ENCODE measurements at places on chromosomes 2 and 18.
A peak's percentile ranks its signal among the peaks of the same experiment; 100 is the strongest.

DNA sequence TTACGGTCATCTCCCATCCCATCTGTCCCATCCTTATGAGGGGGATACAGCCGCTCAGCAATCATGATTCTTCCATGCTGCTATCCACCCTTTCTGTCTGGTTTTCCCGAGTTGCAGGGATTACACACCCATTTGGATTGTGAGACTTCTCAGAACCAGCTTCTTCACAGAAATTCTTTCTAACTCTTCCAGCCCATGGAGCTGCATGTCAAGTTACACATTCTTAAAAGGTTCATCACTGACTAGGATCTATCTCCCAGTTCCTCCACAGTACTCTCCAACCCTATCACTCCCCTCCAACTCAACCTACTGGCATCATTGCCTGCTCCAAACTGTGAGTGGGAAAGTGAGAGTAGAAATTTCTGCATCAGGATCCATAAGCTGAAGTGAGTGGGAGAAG lies 558.2 kb upstream of the TNP1 start:
- no peak for DNase-seq

GRCh38 chr2:134453973-134454372 lies 200.1 kb downstream of the MGAT5 start:
- no peak for DNase-seq

- peak; percentile 35 for DNase-seq
Observed at GRCh38 chr2:121018136-121019061, 266.6 kb downstream of the TFCP2L1 start.

DNA sequence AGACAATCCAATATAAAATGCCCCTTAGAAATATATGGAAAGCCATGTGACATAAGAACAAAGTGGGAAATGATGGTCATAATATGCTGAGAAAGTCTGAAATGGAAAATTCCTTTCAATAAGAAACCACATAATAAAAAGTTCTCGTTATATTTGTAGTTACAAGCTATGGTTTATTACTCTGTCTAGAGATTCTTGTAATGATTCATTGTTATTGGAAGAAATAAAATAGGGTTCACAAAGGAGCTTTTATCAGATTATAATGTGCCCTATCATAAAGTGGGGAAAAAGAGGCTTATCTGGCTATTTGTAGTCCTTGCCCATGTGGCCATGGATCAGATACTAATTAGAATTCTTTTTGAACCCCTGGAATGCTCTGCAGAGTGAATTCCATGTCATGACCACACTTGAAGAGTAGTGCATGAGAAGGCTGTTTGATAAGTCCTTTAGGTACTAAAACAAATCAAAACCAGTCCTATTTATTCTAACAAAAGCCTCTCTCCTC lies 420.7 kb upstream of the NRP2 start:
- DNase-seq: no peak

GRCh38 chr2:237575869-237576862 lies 9.8 kb downstream of the PRLH start:
- DNase-seq: no peak

- peak; percentile 53 for DNase-seq
Observed at GRCh38 chr2:102251042-102251848, 60.1 kb upstream of the IL1RL1 start.

DNA sequence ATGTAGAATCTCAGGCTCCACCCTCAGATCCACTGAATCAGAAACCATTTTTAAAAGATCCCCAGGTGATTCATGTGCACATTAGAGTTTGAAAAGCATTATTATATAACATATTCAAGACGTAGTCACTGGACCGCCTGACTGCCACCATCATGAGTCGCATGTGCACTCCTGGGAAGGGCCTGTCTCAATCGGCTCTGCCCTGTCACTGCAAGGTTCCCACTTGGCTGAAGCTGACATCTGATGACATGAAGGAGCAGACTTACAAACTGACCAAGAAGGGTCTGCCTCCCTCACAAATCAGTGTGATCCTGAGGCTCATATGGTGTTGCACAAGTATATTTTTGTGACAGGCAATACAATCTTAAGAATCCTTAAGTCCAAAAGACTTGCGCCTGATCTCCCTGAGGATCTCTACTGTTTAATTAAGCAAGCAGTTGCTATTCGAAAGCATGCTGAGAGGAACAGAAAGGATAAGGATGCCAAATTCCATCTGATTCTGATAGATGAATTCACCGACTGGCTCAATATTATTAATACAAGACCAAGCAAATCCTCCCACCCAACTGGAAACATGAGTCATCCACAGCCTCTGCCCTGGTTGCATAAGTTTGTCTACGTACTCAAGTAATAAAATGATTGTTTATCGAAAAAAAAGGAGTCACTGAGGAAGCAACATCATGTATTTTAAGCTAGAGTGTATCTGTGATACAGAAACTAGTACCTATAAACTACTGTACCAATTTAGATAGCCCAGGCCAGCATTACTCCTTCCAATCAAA lies 26.2 kb downstream of the ATAD2B start:
- DNase-seq: peak; percentile 89

DNA sequence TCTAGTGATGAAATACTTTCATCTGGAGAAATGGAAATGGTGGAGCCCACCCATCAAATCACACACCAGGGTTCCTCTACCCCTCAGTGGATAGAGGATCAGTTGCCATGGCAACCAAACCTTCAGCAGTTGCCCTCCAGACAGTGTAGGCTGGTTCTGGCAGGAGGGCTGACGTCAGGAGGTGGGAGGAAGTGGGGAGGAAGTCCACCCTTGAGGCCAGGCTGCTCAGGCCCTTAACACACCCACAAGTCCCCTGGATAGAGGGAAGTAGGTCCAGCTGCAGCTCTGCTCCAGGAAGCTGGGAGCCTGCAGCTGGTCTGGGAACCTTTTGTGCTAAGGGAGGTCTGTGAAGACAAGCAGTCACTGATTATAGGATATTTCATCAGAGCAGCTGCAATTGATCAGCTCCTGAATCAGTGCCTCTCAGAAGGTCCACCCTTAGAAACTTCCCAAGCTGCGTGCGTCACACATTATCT lies 186.6 kb downstream of the MTX2 start:
- DNase-seq: peak; percentile 88

DNA sequence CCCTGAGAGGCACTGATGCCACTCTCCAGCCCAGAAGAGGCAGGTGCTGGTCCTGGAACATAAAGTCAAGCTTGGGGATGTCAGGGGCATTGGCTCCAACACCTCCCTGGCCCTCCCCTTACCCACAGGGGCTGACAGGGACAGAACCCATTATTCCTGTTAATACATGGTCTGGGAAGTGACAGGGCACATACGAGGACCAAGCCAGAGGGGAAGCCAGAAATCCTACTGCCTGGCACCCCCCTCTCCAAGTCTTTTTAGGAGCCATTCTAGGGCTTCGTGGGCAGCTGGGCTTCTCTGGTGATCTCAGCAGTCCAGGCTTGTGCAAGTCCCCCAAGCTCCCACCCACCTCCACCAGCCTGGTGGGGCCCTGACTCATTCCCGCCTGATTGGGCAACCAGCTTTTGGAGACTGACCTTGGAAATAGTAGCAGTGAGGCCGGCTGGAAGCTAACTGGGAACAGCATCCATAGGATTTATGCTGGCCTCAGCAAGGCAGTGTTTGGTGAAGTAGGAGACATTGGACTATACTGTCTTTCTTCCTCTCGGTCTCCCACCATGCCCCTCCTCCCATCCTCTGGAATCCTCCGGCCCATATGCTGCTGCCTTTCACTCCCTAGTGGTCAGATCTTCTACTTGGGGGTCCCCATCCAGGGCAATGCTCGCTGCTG lies 86.4 kb upstream of the HK2 start:
- peak; percentile 82 for DNase-seq

GRCh38 chr2:117470311-117471095 lies 344.0 kb upstream of the DDX18 start:
- no peak for DNase-seq

GRCh38 chr18:79495591-79496071 lies 99.9 kb downstream of the NFATC1 start:
- no peak for DNase-seq

DNA sequence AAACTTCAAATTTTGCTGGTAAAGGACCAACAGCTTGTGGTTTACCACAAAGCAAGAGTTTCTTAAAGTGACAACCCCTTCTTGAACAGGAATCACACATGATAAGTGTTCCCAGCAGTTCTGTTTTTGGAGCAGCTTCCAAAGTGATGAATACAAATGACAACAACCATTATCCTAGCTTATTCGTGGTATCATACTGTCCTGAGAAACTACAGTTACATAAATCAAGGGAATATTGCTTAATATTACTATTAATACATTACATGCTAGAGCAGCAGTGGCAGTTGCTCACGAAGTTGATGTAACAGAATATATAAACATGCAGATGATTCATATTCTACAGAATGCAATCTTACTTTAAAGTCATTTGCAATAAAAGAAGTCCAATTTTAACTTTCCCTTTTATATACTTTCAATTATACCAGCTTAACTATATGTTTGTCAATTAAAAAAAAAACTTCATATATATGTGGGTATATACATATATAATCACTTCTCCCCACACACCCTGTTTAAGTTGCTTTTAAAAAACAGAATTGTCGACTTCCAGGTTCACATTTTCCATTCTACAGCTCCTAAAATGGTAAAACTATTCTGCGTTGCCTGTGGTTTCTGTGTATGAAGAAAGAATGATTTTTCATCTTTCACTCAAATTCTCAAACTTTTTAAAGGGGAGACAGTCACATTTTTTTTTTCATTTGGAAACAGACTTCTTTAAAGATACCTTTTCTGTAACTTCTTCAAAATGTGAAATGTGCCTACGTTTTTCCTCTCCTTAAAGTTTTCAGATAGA lies 713.6 kb downstream of the TDRD15 start:
- DNase-seq: peak; percentile 37

DNA sequence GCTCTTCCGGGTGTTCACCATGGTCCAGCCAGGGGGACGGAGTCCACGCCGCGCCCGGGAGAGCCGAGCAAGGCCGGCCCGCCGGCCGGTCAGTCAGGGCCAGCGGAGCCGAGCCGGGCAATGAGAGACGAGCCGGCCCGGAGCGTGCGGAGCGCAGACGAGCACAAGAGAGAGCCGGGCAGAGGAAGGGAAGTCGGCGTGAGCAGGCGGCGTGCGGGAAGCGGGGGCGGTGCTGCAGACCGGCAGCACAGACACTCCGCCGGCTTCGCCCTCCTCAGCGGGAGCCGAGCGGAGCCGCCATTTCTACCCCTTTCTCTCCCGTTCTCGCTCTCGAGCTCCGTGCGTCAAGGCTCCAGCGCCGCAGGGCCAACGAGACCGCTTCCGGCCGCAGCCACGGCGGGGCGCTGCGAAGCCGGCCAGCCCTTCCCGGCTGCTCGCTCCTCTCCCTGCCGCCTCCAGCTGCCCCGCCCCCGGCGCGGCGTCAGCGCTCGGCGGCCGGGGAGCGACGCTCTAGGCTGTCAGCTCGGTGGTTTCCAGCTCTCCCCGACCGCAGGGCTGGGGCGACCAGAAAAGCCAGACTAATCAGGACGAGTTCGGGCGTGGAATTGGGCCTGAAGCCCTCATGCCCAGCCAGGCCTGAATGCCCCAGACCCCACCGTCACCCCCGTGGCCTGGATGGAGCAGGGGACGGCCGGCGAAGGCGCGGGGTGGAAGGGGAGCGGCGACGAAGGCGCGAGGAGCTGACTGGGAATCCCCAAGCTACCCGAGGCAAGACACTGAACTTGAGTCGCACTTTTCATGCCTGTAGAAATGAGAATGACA lies at the start of gene ATAD2B:
TSS of gene ATAD2B (minus strand) at position 374 of the 822 bp plus-strand sequence. CDS start at position 21, 353 bp downstream.
- DNase-seq: peak; percentile 96

GRCh38 chr18:77131100-77131651 lies 1.4 kb downstream of the MBP start:
- DNase-seq: peak; percentile 46

- no peak for DNase-seq
Observed at GRCh38 chr2:120554625-120555032, 181.0 kb upstream of the GLI2 start.

- DNase-seq: no peak
Observed at GRCh38 chr2:86461042-86461743, 20.0 kb downstream of the KDM3A start.

DNA sequence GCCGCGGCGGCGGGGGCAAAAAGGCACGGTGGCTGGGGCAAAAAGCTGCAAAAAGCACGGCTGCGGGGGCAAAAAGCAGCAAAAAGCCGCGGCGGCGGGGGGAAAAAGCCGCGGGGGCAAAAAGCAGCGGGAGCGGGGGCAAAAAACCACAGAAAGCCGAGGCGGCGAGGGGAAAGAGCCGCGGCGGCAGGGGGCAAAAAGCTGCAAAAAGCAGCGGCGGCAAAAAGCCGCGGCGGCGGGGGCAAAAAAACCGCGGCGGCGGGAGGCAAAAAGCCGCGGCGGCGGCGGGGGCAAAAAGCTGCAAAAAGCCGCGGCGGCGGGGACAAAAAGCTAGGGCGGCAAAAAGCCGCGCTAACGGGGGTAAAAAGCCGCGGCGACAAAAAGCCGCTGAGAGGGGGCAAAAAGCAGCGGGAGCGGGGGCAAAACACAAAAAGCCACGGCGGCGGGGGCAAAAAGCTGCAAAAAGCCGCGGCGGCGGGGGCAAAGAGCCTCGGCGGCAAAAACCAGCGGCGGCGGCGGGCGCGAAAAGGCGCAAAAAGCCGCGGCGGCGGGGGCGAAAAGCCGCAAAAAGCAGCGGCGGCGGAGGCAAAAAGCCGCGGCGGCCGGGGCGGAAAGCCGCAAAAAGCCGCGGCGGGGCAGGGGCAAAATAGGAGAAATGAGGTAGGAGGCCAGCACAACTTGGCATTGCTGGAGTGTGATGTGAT lies 123.4 kb downstream of the ANKRD30BL start:
- DNase-seq: no peak

DNA sequence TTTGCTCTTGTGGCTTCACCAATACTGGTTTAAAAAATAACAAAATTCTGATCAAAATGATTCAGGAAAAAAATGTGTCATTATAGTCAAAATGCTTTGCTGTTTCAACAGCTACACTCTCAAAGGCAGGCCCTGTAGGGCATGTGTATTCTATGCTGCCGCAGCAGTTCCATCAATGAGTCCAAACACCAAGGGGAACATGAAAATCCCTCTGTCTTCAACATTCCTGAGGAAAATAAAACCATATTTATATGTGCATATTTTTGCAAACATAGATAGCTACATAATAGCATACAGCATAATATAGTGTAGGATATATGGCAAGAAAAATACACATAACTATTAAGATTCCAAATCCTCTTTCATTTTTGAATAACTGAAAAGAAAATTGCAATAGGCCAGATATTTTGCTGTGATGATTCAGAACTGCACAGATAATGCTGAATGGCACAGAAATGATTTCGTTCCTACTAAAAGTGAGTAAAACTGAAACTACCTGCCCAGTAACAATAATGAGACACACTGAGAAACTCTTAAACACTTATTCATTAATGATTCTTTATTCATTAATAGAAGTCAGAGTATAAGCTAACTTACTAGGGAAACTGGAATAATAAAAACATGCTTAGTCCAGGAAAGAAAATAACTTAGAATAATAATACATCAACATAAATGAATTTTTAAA lies 343.8 kb downstream of the SUCLG1 start:
- DNase-seq: no peak
